ENCODE measurements at places on chromosomes 3 and 15.
A peak's percentile ranks its signal among the peaks of the same experiment; 100 is the strongest.

DNA sequence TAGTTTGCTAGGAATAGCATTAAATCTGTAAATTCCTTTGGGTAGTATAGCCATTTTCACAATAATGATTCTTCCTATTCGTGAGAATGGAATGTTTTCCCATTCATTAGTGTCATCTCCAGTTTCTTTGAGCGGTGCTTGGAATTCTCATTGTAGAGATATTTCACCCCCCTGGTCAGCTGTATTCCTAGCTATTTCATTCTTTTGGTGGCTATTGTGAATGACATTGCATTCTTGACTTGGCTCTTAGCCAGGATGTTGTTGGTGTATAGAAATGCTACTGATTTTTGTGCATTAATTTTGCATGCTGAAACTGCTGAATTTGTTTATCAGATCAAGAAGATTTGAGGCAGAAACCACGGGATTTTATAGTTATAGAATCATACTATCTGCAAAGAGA is 690.5 kb upstream of the ALCAM start:
- no peak for DNase-seq

DNA sequence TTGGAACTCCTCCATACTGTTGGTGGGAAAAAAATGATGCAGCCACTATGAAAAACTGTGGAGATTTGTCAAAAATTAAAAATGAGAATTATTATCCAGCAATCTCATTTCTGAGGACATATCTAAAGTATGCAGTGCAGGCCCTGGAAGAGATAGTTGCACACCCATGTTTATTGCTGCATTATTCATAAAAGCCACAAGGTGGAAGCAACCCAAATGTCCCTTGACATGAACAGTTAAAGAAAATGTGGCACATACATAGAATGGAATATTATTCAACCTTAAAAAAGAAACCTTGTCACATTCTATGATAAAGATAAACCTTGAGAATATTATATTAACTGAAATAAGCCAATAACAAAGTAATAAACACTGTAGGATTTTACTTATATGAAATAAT is 80.9 kb upstream of the ARHGEF26 start:
- no peak for DNase-seq

- no peak for DNase-seq
Observed at GRCh38 chr3:128278130-128278529, 124.8 kb downstream of the EEFSEC start.

DNA sequence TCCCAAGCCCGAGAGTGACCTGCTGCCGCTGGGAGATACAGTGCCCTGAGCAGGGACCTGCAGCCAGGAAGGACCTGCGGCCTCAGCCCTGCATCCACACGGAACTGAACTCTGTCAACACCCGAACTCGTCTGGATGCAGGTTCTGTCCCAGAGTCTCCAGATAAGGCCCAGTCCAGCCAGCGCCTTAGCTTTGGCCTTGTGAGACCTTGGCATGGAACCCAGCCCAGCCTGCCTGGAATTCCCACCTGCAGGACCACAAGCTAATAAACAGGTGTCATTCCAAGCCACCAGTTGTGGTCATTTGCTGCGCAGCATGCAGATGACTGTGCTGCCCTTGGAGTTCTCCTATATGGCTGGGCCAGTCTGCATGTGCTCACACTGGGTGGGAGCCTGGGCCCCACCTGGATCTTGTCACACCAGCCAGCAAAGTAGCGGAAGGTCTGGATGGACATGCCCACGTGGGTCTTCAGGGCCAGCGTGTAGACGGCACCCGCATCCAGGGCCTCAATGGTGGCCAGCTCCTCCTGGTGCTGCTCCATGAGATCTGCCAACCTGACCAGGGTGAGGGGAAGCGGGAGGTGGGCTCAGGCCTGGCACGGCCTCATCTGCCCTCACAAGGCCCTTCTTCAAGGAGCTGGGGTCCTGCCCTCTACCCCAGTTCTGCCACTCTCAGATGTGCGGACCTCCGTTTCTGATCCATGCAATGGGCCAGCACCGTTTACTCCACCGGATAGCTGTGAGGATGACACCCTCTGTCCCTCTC is 47.2 kb upstream of the SLC41A3 start:
- DNase-seq: no peak

GRCh38 chr3:127112796-127113570 is 79.9 kb upstream of the PRR23E start:
- DNase-seq: no peak

DNA sequence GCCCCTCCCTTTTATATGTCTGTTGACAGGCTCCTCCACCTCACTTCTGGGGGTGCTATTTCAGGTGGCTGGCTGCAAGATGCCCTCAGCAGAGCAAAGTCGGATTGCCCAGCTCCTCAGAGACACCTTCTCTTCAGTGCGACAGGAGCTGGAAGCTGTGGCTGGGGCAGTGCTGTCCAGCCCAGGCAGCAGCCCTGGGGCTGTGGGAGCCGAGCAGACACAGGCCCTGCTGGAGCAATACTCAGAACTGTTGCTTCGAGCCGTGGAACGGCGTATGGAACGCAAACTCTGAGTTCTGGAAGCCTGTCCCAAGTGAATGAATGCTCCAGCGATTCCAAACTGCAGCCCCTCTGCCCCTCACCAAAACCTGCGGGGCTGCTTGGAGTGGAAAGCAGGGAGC is 2.7 kb upstream of the JMJD7 start:
- no peak for DNase-seq

DNA sequence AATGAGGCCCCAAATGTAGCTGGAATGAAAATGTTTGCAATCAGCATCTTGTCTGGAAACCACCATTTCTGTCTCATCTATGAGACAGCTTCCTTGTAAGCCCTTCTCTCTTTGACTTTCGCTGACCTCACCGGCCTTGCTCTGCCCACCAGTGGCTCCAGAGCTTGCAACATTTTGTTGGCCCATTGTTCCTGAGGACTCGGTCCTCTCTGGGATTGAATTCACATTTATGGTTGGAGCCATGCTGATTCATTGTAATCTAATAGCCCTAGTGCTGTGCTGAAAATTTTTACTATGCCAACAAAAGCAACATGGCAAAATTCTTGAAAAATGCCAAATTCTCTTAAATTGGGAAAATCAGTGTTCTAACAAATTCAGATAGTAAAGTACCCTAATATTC is 37.2 kb downstream of the ABHD5 start:
- no peak for DNase-seq

DNA sequence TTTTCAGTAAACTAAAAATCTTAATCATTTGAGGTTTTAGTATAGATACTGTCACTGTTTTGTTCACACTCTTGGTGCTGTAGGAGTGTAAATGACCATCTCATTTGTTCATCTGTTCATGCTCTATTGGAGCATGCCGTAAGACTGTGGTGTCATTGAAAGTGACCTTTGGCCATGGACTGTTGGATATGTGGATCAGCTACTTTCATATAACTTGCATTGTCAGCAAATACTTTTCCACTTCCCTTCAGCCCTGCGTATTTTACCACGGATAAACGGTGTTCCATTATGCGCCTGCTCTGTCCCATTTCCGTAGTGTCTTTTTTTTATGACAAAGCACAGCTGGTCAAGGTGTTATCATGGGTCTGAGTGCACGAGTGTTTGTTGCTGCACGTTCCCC is 32.6 kb upstream of the SENP5 start:
- DNase-seq: no peak

DNA sequence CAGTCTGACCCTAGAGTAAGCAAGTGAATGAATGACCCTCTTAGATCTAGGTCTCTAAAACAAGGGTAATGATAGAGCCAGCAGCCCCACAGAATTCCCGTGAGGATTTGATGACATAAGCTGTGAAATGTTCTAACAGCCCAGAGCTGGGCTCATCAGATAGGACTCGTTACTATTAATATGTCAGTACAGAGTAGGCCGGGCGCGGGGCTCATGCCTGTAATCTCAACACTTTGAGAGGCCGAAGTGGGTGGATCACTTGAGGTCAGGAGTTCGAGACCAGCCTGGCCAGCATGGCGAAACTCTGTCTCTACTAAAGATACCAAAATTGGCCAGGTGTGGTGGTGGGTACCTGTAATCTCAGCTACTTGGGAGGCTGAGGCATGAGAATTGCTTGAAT is 190.3 kb downstream of the FEZF2 start:
- DNase-seq: no peak

GRCh38 chr15:66424963-66425612 is 38.4 kb downstream of the MAP2K1 start:
- no peak for DNase-seq

GRCh38 chr15:47203993-47204392 is 513.3 kb upstream of the SEMA6D start:
- DNase-seq: no peak

GRCh38 chr3:12190832-12191231 is 32.1 kb upstream of the TIMP4 start:
- peak; percentile 38 for DNase-seq

DNA sequence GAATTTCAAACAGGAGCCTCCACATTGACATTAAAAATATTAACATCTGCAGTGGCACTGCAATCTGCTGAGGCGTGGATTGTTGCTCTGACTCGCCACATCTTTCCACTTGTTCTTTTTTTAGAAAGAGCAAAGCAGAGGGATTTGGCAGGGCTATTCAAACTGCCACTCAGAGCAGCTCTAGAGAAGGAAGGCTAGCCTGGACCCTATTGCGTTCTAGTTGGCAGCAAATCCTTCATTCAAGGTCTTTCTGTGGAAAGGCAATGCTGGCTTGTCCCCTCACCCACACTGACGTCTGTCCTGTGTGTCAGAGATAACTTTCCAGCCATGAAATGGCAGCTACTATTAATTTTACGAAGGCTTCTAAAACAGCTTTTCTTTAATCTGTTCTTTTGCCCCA is 483.2 kb upstream of the SGO1 start:
- DNase-seq: no peak

- DNase-seq: no peak
Observed at GRCh38 chr3:124115279-124115678, 123.4 kb upstream of the ROPN1 start.

- no peak for DNase-seq
Observed at GRCh38 chr3:177410730-177411129, 213.4 kb upstream of the TBL1XR1 start.

GRCh38 chr15:40982855-40983254 is 29.6 kb downstream of the CHAC1 start:
- DNase-seq: no peak

GRCh38 chr3:196274585-196274984 is 12.9 kb downstream of the PCYT1A start:
- no peak for DNase-seq

DNA sequence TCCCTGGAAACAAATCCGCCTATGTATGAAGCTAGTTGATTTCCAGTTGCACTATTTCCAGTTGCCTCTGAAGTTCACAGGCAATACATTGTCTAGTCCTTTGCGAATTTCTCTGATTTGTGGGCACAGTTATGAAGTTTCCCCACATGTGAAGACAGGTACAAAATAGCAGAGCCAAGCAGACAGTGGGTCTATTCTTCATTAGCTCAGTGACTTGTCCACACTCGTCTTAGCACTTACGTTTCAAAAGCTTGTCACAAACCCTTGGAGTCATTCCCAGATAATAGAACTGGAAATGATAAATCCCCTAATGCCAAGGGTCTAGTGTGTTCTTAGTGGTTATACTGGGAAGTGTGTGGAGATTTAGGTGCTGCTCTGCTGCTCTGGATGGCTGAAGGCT is 14.5 kb downstream of the SRPRB start:
- DNase-seq: no peak

- no peak for DNase-seq
Observed at GRCh38 chr3:45105855-45106671, 40.1 kb downstream of the CDCP1 start.

DNA sequence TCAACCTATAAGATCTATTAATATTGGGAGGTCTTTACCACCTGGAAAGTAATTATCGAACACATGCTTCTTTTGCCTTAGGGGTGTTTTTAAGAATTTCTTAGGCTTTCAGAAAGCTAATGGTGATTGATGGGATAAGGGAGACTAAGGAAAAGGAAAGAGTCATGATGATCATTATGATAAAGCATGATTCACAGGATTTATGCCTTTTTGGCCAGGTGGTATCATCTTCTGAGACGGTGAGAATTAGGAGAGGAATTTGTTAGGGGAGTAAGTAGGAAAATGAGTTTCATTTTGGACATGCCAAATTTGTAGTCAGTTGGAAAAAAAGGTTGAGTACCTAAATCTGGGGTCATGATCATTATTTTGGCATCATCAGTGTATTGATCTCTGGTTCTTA is 8.9 kb downstream of the ARMC8 start:
- no peak for DNase-seq

- no peak for DNase-seq
Observed at GRCh38 chr3:177449360-177450006, 252.2 kb upstream of the TBL1XR1 start.

- no peak for DNase-seq
Observed at GRCh38 chr3:186248850-186249249, 113.2 kb downstream of the DGKG start.

DNA sequence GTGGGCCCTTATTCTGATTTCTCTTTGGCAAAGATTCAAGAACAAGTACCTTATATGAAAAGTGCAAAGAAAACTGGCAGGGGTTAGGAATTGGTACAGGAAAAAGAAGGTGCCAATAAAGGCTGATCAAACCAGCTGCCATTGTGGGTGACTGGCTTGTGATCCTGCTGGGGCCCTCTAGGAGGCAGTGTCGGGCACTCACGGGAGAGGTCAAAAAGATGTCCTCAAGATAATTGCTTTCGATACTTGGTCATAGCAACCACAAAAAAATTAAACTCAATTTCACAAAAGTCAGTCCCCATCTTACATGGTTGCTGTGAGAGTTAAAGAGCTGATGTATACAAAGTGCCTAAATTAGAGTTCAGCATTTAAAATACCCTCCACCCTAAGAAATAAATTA is 31.0 kb upstream of the CAV3 start:
- DNase-seq: no peak
